NCI-H1436 (cell line): ENCODE measurements at places on chromosomes 2 and 18.
A peak's percentile ranks its signal among the peaks of the same experiment; 100 is the strongest.

DNA sequence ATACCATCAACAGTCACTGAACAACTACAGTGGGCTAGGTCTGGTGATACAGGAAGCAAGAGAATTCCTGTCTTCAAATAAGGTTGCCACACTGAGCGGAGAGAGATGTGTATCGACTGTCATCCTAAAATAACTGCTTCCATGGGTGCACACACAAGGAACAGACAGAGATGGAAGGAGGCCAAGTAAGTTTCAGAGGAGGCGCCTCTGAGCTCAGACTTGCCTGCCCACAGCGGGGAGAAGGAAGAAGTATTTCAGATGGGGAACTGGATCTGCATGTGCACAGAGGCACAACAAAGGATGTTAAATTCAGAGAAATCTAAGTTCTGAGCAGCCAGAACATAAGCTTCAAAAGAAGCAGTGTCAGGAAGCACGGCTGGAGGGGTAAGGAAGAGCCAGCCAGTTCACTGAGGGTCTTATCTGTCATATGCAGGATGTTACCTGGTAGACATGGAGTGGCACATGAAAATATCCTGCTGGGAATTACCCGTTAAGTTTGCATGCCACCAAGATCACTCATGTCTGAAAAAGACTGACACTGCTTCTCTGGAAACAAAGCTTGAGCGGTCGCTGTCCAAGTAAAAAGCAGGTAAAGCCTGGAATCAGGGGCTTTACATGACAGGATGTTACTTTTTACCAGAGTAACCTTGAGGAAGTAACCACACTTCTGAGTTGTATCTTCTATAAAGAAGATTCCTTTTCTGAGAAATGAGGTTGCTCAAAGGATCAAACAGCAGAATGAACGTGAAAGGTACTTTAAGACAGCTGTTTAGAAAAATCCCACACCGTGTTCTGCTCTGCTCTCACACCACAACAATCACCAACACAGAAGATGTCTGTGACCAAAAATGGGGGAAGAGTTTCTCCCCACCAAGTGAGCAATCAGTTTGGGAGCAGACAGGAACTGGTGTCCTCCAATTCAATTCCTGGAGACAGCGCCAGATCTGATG is 260.2 kb downstream of the NBAS start:
- no peak for DNase-seq

GRCh38 chr2:161135951-161136593 is 24.2 kb upstream of the TANK start:
- DNase-seq: no peak

DNA sequence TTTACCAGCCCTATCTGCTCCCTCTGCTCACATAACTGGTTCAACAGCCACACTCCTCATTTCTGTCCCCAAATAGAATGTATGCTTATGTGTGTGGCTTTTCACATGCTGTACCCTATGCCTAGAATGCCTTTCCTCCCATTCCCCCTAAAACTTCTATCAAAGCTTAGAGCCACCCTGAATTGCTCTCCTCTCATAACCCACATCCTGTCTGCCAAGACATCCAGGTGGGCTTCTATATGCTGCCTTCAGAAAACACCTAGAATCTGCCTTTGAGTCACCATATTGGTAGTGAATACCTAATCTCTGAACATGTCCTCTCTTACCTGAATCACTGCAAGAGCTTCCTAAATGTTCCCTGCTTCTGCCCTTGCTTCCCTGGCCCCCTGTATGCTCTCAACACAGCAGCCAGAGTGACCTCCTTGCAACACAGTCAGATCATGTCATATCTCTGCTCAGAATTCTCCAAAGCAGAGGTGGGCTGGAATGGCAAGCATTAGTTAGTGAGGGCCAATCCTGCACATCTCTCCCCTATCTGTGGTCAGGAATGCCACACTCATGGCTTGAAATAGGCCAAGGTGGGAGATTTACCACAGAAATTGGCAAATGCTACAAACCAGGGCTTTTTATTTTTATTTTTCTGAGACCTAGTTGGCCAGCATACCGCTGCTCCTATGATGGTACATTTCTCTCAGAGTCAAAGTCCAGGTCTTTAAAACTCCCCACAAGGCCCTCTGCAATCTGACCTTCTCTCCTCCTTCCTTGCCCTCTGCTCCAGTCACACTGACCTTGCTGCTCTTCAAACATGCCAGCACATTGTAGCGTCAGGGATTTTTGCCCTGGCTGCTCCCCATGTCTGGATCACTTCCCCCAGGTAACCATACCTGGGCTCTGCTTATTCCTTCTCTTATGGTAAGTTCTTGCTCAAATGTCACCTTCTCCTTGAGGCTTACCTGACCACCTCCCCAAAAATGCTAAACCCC is 111.8 kb upstream of the STON1 start:
- no peak for DNase-seq

DNA sequence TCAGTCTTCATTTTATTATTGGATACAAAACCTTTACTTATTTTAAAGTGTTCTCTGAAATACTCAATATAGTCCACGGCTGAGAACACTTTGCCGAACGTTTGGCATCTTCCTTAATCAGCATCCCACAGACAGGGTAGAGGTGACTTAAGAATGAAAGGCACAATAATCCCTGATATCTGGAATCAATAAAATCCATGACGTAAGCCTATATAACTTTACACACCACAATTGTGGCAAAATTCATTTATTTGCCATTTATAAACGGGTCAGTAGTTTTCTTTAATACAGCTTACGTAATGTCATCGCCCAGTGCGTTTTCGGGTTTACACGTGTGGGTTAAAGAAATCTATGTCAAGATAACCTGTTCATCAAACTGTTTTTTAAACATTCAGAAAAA is 1.3 kb downstream of the MGAT4A start:
- DNase-seq: no peak

- no peak for DNase-seq
These were observed 649.8 kb downstream of the ARHGAP15 start for GRCh38 chr2:143779021-143779420.

GRCh38 chr2:41483226-41483625 is 564.6 kb upstream of the PKDCC start:
- DNase-seq: peak; percentile 54

DNA sequence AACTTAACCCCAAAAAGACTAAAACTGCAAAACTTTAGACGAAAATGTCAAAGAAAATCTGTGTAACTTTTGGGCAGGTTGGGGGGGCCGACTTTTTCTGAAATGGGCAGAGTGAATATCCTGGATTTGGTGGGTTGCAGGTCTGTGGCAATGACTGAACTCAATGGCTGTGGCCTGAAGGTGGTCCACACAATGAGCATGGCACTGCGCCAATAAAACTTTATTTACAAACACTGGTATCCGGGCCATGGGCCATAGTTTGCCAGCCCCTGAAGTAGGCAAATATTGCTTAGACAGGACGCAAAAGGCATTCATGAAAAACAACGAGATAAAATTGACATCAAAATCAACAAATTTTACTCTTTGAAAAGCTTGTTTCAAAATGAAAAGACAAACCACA is 66.2 kb downstream of the RTP5 start:
- no peak for DNase-seq

GRCh38 chr2:46174345-46175170 is 122.6 kb upstream of the EPAS1 start:
- no peak for DNase-seq

GRCh38 chr2:59774821-59775433 is 778.5 kb downstream of the BCL11A start:
- DNase-seq: no peak

GRCh38 chr2:108604196-108604595 is 69.9 kb downstream of the LIMS1 start:
- no peak for DNase-seq

- DNase-seq: no peak
These were observed 593.7 kb upstream of the CHAC2 start for GRCh38 chr2:53173698-53174455.
